Ovary (tissue), 10 donors: ENCODE measurements at places on chromosomes 5 and 9.
A peak's percentile ranks its signal among the peaks of the same experiment; 100 is the strongest.

- peak; percentile 4 for DNase-seq
Observed at GRCh38 chr9:92647671-92648473, 22.1 kb downstream of the IPPK start.

DNA sequence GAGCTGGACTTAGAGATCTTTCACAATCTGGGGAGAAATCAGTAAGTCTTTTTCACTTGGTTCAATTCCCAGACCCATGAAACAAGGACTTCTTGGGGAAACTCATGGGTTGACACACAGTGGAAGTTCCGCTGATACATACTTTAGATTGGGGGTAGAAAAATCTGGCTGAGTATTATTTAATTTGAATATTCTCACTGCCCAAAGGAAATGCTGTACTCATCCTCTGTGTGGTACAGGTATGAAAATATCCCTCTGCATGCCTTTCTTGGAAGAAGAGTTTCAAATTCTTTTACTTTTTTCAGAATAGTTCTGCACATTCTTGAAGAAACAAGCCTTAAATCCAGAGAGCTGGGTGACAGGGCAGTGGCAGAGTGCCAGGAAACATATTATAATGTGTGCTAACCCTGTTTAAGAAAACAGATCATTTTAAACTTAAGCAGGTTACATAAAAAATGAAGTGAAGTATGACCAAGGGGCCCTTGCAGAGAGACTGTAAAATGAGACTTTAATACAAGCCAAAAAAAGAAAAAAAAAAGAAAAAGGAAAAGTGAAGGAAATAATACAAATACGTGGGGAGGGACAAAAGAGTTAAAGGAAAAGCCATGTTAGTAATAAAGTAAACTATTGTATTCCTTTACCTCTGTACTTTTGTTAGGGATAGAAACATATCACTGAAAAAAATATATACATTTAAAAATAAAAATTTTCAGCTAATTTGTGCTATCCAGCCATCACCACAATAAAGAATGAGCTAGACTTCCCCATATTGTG, 173.4 kb upstream of the NR3C1 start:
- no peak for DNase-seq

- no peak for DNase-seq
Observed at GRCh38 chr9:16625811-16626210, 244.7 kb downstream of the BNC2 start.

GRCh38 chr9:128787659-128788058, 606 bp downstream of the TBC1D13 start:
- DNase-seq: no peak

DNA sequence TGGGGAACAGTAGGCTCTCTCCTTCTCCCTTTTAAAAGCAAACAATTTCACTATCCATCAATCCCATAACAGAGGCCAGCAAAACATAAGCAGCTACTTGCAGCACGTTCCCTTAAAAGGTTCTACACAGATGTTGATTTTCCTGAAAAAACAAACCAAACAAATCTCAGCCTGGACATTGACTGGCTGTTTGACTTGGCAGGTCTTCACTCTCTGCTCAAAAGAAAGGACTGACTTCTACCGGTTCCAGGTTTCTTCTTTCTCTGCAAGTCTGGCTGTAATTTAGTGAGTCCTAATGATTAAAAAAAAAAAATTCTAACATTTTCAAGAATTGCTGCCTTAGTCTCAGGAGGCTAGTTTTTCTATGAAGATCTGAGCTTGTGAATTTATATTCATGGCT, 203.1 kb upstream of the EFNA5 start:
- no peak for DNase-seq

DNA sequence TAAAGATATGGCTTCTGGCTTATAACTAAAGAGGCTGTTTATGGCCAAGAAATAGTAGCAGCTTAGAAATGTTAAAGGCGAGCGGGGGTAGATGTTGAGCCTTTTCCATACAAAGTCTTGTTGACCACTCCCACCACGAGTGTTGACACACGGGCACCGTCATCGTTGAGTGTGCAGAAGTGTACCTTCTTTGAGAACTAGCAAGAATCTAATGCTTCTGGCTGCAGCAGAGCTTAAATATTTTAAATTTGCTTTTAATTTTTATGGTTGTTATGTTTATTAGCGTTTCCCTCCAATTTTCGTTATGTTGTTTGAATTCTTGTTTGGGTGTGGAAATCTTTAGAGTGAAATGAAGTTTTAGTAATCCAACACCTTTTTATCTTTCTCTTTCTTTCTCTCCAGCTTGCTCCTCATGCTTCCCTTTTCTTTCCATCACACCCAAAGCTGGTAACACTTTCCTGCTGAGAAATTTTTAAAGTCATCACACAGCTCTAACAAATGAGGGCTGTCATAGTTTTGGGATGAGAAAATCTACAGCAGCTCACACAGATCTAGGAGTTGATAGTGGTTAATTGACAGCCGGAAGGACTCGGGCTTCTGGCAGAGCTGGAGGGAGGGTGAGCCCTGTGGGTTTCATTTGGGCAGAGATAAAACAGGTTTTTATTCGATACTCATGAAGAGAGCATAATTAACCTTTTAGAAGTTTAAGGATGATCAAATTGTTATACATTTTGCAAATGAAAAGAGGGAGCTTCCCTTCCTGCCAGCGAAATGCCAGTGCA, 120.1 kb upstream of the ZNF608 start:
- DNase-seq: peak; percentile 19
